Urinary bladder (tissue), 4 donors: ENCODE measurements at places on chromosomes 6 and 20. TPM values are rescaled to one million over a fixed set of nuclear protein-coding genes. Genes with fewer than 3 reads are reported as not detected.

TP53TG5 gene
- 0.69 TPM for total RNA-seq

ULBP3 gene
- total RNA-seq = 3.4 TPM

BPI gene
- total RNA-seq = 0.32 TPM

IL22RA2 gene
- not detected for total RNA-seq
